Upper lobe of left lung (tissue), 6 donors: ENCODE measurements at places on chromosomes 1 and 21. TPM values are rescaled to one million over a fixed set of nuclear protein-coding genes. Genes with fewer than 3 reads are reported as not detected.

DNA sequence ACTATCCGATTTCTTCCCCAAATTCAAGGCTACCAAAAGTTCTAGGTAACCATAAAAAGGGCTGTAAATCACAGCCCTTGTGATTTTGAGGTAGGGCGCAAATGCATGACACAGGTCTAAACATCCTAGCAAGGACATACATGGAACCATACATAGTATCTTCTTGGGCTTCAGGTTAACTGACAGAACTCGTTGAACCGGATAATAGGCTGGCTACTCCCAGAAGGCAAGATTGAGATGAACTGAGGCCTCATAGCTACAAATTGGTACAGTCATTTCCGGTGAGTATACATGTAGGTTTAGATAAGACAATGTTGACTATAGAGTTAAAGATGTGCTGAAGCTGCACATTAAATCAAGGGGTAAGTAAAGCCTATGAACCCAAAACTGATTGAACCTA is 27.3 kb upstream of the TP53BP2 start:
- H3K27ac ChIP-seq, result no peak overlapping the region
- no peak overlapping the region for H3K4me3 ChIP-seq
- H3K4me1 ChIP-seq, result no peaks in the 10 kb centered on the region
- no peaks in the 10 kb centered on the region for H3K36me3 ChIP-seq

DNA sequence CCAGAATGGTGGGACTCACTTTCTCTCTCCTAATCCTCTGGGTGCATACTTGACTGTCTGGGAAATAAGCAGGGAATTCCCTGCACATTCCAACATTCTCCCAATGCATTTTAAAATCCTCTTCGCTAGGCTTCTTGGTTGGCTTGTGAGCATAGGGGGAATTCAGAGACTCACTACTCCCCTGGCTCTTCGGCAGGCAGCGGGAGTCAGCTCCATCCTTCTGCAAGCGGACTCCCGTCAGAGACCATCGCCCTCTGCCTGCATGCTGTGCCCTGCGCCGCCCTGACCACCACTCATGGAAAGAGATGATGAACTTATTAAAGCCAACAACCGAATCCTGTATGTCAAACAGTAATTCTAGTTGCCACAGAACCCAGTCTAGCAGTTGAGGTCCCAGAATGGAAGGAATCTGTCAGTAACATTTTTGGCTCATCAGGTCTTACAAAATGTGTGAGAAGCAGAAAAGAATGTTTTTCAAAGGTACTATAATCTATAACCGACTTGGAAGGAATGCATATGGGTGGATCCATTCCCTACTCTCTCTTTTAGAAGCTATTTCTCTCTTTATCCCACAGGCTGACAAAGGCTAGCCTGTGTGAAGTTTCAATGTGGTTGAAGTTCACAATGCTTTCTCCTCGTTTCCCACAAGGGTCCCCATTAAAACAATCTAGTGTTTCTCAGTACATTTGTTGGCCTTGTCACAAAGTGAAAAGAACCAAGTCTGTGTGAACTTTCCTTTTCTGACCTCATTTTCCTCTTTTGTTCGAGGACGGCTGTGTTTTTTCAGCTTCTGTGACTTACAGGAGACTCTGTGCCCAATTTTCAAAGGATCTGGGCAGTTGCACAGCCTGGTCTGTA is 119.1 kb upstream of the ADAR start:
- no peak overlapping the region for H3K4me3 ChIP-seq
- no peaks in the 10 kb centered on the region for H3K36me3 ChIP-seq
- H3K27me3 ChIP-seq, result no peaks in the 10 kb centered on the region
- no peak for DNase-seq

DNA sequence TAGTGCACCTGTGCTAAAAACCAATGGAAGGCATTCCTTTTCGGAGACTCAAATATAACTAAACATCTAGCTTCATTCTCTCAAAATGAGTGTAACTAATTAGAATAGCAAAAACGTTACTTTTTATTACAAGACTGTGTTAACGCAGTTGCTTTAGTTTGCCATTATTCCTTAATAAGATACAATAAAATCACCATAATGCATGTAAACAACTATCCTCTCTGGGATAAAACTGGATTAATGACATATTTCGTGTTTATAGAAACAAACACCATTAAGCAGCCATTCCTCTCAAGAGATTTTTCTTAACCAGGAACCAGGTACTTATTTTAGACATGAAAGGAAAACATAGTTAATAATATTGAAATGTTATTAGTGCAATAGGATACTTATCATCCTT is 512.8 kb upstream of the B3GALT2 start:
- no peaks in the 10 kb centered on the region for H3K27me3 ChIP-seq
- no peaks in the 10 kb centered on the region for H3K36me3 ChIP-seq
- no peak overlapping the region for H3K27ac ChIP-seq
- H3K4me1 ChIP-seq, result no peaks in the 10 kb centered on the region

DNA sequence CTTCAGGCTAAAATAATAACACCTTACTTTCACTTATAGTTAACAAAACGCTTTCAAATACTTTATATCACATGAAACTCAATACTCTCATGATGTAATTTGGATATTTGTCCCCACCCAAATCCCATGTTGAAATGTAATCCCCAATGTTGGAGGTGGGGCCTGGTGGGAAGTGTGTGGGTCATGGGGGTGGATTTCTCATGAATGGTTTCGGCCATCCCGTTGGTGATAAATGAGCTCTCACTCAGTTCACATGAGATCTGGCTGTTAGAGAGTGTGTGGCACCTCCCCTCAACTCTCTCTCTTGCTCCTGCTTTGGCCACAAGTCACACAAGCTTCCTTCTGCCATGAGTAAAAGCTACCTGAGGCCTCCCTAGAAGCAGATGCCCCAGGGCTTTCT is 22.5 kb upstream of the PTGFRN start:
- no peaks in the 10 kb centered on the region for H3K36me3 ChIP-seq
- H3K4me1 ChIP-seq, result no peaks in the 10 kb centered on the region
- H3K27me3 ChIP-seq, result no peaks in the 10 kb centered on the region
- no peak overlapping the region for H3K4me3 ChIP-seq

DNA sequence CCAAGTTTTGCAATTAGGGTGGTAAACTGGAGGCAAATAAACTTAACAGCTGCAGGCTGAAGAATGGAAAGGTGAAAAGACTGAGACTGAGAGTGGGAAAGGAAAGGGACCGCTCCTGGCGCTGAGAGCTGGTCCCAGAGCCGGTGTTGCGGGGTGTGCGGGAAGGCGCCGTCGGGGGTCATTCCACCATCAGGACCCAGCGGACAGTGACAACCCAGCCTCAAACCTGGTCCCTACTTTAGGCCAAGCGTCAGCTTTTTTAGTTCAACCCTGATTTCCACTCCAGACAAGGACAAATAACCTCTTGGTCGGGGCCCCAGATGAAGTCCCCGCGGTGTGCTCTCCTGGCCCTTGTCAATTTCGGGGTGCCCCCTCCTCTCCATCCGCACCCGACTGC is 145.8 kb upstream of the ETS2 start:
- no peaks in the 10 kb centered on the region for H3K27me3 ChIP-seq
- peaks cover 12% of the 10 kb centered on the region for H3K4me1 ChIP-seq
- peak overlapping the region; percentile 56 for H3K4me3 ChIP-seq
- H3K27ac ChIP-seq, result no peak overlapping the region
- H3K36me3 ChIP-seq, result no peaks in the 10 kb centered on the region

DNA sequence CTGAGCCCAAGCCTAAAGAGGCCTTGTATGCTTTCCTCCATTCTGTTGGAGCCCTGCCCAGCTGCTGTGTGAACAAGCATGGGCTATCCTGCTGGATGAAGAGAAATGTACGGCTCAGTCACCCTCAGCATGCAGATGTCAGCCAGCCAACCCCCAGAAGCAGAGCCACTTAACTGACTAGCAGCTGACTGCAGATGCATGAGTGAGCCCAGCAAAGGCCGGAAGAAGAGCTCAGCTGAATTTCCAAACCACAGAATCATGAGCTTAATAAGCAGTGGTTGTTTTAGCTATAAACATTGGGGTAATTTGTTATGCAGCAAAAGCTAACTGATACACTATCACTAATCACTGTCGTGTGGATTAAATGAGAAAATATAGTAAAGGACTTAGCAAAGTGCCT is 39.0 kb downstream of the FOXO6 start:
- no peak overlapping the region for H3K27ac ChIP-seq
- H3K4me1 ChIP-seq, result peaks cover 4% of the 10 kb centered on the region
- no peaks in the 10 kb centered on the region for H3K36me3 ChIP-seq
- H3K27me3 ChIP-seq, result no peaks in the 10 kb centered on the region
- H3K4me3 ChIP-seq, result no peak overlapping the region
- DNase-seq, result no peak

DNA sequence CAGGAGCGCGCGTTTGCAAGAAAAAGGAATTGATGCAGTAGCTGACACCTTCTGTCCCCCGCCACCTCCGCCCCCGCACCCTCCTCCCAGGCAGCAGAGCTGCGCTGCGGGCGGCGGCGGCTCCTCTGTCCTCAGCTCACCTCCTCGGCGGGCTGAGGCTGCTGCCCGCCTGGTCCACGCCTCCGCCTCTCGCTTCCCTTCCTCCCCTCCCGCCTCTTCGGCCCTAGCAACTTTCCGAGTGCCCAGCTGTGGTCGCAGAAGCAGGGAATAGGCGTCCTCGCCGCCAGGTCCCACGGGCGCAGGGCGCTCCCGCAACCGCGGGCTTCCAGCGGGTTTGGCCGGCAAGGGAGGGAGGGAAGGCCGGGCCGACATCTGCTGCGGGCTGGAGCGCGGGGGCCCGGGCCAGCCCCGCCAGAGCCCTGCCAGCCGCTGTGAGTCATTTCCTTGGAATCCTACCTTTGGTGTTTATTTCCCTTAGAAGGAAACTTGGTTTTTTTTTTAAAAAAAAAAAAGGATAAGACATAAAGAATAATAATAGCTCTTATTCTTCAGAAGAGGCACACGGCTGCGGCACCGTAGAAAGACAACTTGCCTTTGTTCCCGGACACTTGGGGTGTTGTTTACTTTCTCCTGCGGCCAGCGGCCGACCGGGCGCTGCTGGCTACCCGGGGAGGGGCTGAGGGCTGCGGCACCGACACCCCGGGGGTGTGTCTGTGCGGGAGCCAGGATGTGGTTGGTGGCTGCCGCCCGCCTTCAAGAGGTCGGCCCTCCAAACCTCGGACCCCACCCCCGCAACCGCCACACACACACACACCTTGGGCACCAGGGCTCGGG is 1.1 kb downstream of the SERTAD4 start:
- H3K27ac ChIP-seq, result peak overlapping the region; percentile 79
- H3K36me3 ChIP-seq, result no peaks in the 10 kb centered on the region
- peak; percentile 88 for DNase-seq
- peak overlapping the region; percentile 70 for H3K4me3 ChIP-seq
- peaks cover 33% of the 10 kb centered on the region for H3K4me1 ChIP-seq

- no peak for DNase-seq
- no peaks in the 10 kb centered on the region for H3K4me1 ChIP-seq
Measured at GRCh38 chr1:6006882-6007281, 14.7 kb upstream of the NPHP4 start.

- H3K36me3 ChIP-seq, result no peaks in the 10 kb centered on the region
- H3K27me3 ChIP-seq, result no peaks in the 10 kb centered on the region
- no peak for DNase-seq
- no peak overlapping the region for H3K27ac ChIP-seq
- H3K4me1 ChIP-seq, result no peaks in the 10 kb centered on the region
Measured at GRCh38 chr1:220426989-220427388, 100.9 kb upstream of the MARK1 start.

- H3K4me1 ChIP-seq, result no peaks in the 10 kb centered on the region
- H3K36me3 ChIP-seq, result no peaks in the 10 kb centered on the region
- no peaks in the 10 kb centered on the region for H3K27me3 ChIP-seq
- DNase-seq, result no peak
- H3K4me3 ChIP-seq, result no peak overlapping the region
Measured at GRCh38 chr1:210558302-210558701, 229.6 kb downstream of the HHAT start.

DNA sequence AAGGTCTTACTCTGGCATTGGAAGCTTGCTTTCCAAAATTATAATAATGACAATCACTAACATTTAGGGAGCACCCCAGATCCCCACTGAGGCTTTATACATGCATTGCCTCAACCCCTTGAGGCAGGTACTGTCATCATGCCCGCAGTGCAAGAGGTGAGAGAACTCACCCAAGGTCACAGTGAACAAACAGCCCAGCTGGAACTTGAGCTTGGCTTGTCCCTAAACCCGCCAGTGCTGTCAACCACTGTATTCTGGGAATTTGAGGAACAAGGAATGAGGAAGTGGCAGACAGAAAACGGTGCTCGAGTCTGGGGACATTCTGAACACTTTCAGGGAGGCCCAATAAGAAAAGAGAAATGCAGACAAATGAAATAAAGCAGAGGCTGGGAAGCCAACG is 34.6 kb upstream of the TLR5 start:
- H3K4me1 ChIP-seq, result peaks cover 26% of the 10 kb centered on the region
- H3K27ac ChIP-seq, result no peak overlapping the region

The LCE1F gene
- not detected for total RNA-seq

The TRNP1 gene
- total RNA-seq, result 22.6 TPM

The OR2L13 gene
- total RNA-seq, result not detected

The S100A11 gene
- 567 TPM for total RNA-seq

The OR10J1 gene
- not detected for total RNA-seq

The AK4 gene
- 2.0 TPM for total RNA-seq

The S100A1 gene
- not detected for total RNA-seq
